Stimulated activated CD8-positive, alpha-beta memory T cell treated with anti-CD3 and anti-CD28 coated beads, Interleukin-2, amount 100 ng/mL, for 1 hour (primary cell): ENCODE measurements at places on chromosomes 7 and 10.

- DNase-seq: no peak
These were observed 3.7 kb downstream of the VIM start for GRCh38 chr10:17231788-17232187.

- no peak for DNase-seq
These were observed 244.4 kb upstream of the SLC26A5 start for GRCh38 chr7:103690242-103690974.

DNA sequence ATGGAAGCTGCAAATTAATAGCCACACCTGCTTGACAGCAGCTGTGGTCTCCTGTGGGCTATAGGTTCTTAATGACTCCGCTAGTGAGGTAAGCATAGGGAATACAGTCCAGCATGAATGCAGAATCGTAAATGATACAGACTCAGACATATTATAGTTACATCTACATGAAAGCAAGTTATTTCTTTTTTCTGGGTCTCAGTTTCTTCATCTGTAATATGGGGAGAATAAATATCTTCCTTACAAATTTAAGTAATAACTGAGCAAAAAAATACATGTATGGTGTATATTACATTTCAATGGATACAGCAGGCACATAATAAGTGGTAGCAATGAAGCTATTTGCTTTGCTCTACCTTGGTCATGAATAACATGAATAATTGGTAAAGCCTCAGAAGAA is 245.9 kb upstream of the RHOBTB1 start:
- DNase-seq: no peak

GRCh38 chr10:116747325-116747724 is 5.0 kb upstream of the HSPA12A start:
- DNase-seq: no peak

DNA sequence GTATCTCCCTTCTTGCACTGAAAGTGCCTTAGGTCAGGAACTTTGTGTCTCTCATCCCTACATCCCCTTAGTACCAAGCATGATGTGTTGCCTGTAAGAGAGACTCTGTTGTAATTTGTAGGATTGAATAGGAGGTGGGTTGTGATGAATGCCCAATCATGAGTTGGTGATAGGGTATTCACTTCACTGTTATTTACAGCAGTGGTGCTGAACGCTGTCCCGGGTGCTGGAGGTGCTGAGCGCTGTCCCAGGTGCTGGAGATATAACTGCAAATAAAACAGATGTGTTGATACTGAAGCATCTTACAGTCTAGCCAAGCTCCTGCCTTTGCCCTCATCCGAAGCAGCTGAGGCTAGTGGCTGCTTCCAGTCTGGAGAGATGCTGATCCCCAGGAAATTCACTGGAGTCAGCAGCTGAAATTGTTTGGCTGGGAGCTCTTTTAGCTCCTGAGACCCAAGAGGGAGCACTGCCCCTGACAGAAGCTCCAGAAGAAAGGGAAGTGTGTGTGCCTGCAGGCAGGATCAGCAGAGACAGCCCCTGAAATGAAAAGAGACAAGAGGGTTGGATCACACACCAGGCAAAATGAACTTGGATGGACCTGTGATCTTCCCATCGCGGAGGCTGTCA is 183.4 kb downstream of the SORCS3 start:
- DNase-seq: no peak

DNA sequence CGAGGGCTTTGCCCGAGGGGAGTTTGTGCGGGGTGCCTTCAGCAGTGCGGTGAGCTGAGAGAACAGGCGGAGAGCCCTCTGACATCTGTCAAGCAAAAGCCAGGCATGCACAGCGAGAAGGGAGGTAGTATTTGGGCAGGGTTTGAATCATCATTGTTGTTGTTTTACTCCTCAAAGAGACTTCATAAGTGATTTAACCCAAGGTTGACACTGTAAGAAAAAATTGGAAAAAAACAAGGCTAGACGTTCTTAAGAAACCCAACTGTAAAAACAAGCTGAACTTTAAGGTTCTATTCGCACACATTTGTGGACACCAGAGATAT is 1.3 kb downstream of the ADAM22 start:
- no peak for DNase-seq

- DNase-seq: no peak
These were observed 23.4 kb downstream of the ZPBP start for GRCh38 chr7:50069613-50070012.

GRCh38 chr7:80478683-80479082 is 33.2 kb downstream of the GNAT3 start:
- DNase-seq: no peak

DNA sequence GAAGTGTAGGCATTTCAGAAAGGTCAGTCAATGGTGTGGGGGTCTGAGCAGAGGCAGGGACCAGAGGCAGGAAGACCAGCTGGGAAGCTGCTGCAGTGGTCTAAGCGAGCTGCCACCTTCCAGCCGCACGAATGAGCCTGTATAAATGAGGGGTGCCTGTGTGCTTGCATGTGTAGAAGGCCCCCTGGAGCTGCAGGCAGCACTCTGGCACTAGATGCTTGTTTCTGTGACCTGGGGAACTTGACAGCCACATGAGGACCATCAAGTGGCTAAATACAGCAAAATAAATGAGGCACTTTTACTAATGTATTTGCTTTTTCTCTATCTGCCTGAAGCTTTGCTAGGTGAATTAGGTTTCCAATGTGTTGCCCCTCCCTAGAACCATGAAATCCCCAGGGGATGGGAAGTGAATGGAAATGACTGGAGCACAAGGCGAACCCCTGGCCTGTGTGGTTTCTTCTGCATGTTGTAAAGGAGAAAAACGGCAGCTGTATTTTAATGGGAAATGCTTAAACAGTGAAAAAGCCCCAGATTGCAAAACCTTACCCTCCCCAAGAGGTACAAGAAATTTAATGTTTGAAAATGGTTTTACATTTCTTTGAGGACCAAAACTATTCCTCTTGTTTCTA is 57.7 kb downstream of the PYROXD2 start:
- DNase-seq: no peak

- DNase-seq: peak; percentile 78
These were observed 726 bp upstream of the INSIG1 start for GRCh38 chr7:155296788-155297516.

GRCh38 chr10:32073659-32074058 is 17.4 kb upstream of the KIF5B start:
- no peak for DNase-seq

DNA sequence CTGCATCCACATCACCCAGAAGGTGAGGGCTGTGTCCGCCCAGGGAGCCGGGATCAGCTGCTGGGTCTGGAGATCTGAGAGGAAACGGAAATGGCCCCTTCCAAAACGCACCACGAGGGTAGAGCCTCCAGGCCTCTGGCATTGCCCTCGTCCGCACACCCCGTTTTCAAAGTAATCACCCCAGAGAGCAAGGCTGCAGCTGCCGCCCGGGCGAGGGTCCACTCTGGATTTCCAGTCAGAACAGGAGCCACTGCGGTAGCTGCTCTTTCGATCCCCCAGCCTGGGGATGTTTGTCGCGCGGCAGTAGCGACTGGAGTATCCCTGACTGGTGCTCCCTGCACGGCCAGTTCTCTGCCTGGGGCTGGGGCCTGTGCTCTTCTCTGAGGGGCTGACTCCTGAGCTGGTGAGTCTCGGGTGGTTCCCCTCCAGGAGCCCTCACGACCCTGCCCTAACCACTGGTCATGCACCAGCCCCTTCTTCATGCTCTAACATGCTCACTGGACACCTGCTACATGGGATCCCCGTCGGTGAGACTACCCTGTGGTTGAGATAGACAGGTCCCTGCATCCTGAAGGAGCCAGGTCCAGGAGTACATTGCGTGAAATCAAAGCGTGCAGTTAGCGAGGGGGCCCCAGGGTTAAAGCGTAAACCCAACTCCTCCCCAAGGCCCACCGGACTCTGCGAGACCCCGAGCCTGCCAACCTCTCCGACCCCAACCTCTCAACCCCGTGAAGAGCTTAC is 99.2 kb downstream of the FOXL3 start:
- DNase-seq: no peak

DNA sequence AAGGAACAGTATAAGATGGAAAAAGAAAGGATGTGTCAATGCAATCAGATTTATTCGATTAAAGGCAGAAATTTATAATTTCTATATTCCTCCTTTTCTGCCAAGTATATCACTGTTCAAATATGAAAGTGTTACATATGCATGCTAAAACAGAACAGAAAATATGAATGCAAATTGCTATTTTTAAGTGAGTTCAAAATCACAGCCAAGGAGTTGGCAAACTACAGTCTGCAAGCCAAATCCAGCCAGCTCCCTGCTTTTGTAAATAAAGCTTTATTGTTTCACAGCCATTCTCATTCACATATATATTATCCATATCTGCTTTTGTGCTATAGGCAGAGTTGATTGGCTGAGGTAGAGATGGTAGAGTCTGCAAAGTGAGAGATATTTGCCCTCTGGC is 747.2 kb downstream of the ANKRD7 start:
- DNase-seq: no peak

DNA sequence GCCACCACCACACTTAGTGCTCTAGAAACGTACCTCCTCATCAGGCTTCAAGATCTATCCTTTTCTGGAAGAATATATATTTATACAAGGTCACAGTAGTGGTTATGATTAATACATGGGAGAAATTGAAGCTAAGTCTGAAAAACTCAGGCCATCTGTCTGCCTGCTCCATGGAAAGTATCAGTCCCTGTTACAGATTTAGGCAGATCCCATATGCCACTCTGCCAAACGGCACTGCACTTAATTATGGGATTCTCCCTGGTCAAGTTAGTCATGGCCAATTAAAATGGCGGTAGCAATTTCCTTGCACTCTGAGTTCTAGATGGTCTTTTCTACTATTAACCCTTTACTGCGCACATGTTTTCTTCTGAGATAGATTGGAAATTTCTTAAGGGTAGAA is 740.0 kb downstream of the SUGCT start:
- no peak for DNase-seq

DNA sequence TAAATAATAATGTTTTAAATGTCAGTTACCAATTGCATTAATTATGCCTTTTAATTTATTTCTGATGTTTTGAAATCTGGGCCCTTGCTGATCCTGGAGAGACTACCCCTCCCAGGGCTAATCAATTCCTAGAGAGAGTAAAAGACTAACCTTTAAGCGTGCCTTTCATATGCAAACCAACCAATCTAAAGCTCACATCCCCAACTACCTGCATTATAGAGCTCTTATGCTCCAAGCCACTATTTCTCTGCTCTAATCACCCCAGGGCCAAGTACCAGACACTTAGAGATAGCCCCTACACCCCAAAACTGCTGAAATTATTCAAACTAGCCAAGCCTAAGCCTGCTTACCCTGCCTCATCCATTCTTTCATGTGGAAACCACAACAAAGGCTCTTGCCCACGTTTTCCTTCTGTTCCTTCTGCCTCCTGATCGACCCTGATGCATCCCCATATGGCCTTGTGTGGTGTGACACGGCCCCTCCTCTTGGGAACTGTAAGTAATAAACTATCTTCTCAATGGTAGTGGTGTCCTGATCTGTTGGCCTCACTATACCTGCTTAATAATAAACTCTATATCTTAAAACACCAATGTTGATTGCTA is 97.7 kb downstream of the HIBADH start:
- DNase-seq: no peak
